ENCODE measurements at places on chromosomes 12 and 14.

DNA sequence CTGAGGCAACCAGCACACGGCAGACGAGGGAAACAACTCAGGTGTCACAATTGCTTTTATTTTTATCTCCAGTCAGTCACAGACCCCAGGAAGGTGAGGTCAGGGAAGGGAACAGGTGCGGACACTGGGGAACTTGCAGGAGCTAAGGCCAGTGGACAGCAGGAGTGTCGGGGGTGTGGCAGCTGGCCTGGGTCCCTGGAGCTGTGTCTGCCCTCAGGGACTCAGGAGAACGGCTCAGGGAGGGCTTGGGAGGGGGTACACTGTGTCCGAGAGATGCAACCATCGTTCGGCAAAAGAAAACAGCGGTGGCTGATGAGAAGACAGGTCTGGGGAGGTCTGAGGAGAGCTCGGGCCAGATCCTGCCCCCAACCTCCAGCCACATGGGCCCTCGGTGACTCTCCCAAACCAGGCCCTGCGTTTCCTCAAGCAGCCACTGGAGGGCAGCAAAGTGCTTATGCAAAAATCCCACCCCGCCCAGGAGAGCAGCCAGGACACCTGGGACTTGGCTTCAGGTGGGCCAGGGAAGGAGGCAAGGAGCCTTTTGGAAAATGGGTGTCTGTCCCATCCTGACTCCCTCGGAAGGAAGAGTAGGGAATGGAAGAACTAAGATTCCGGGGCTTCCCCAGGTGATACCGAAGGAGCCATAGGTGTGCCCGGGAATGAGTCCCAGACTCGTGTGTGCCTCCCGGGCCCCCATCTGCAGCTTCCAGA is 24.1 kb upstream of the BCDIN3D start:
- peak; percentile 76 for DNase-seq

DNA sequence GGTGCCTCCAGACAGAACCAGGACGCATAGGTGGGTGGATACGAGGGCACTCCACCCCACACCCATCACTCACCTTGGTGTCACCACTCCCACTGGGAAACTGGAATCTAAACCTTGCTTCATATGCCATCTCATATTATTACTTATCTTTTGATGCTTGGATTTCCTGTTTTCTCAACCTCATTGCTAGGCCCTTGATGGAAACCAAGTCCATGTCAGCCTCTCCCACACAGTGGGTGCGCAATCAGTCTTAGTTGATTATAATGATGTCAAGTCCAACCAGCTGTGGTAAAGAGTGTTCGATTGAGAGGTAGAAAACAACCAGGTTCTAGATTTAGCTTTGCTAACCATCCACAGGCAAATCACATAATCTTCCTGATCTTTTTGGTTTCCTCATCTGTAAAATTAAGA is 584 bp upstream of the DDHD1 start:
- DNase-seq, result no peak

GRCh38 chr14:93304771-93305170 is 28.1 kb downstream of the BTBD7 start:
- no peak for DNase-seq

GRCh38 chr12:109881752-109882151 is 1.4 kb upstream of the GLTP start:
- no peak for DNase-seq

DNA sequence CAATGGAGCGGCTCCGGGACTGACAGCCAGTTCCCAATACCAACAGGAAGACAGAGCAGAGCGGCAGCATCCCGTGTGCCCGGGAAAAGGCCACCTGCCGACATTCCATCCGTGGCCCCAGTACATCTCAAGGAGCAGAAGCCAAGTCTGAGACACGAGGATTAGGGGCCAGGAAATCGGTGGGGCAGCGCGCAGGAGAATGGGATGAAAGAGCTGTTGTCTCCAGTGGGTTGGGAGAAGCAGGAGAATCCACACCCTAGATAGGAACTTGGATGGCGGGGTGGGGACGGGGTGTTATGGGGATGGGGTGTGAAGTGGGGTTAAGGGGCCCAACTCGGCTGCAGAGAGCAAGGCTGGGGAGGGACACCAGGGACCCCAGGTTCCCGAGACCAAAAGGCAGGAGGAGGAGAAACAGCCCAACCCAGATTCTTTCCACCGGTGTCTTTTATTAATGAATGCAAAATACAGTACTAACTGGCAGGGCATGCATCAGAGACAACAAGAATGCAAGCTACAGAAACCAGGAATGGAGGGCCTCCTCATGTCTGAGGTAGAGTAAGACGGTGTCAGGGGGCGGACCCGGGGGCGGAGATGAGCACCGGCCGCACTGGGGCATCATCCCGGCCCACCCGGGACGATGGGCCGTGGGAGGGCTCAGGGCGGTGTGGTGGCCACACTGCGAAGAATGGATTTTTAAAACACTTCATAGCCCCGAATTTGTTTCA is 50.3 kb downstream of the BEGAIN start:
- DNase-seq, result no peak

DNA sequence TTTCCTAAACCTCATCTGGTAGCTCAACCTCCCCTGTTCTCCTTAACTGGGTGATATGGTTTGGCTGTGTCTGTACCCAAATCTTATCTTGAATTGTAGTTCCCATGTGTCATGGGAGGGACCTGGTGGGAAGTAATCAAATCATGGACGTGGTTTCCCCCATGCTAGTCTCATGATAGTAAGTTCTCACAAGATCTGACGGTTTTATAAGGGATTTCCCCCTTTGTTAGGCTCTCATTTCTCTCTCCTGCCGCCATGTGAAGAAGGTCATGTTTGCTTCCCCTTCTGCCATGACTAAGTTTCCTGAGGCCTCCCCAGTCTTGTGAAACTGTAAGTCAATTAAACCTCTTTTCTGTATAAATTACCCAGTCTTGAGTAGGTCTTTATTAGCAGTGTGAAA is 19.5 kb downstream of the COX16 start:
- no peak for DNase-seq

GRCh38 chr12:91980389-91980821 is 165.2 kb downstream of the BTG1 start:
- DNase-seq, result no peak

- DNase-seq, result no peak
Observed at GRCh38 chr14:20376071-20376588, 32.7 kb downstream of the PARP2 start.

DNA sequence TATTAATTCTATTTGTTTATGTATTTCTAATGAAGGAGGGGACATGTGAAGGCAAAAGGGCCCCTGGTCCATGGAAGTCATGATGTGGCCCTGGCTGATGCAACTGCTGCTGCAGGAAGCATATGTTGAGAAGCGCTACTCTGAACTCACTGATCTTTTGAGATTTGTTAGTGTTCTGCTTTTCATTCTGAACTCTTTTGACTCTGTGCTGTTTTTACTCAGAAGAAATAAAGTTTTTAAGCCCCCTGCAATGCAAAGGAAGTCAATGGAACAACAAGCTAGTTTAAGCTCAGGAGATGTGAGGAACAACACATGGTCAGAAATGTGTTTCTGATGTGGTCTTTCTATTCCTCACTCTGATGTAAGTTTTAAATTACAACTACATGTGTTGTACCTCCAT is 88.9 kb upstream of the BTG1 start:
- no peak for DNase-seq

DNA sequence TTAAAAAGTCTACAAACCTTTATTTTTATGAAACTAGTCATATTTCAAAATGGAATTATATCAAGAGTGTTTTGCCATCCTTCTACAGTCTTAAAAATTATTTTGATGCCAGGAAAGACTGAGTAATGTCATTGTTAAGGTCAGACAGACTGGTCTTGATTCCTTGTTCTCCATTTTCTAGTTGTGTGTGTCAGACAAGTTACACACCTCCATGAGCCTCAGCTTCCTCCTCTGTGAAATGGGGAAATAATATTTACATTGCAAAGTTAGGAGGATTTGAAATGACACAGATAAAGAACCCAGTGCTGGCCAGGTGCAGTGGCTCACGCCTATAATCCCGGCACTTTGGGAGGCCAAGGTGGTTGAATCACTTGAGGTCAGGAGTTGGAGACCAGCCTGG is 47.4 kb upstream of the ELK3 start:
- no peak for DNase-seq

All from BE2C (cell line).